ENCODE measurements at places on chromosomes 3 and 15.

DNA sequence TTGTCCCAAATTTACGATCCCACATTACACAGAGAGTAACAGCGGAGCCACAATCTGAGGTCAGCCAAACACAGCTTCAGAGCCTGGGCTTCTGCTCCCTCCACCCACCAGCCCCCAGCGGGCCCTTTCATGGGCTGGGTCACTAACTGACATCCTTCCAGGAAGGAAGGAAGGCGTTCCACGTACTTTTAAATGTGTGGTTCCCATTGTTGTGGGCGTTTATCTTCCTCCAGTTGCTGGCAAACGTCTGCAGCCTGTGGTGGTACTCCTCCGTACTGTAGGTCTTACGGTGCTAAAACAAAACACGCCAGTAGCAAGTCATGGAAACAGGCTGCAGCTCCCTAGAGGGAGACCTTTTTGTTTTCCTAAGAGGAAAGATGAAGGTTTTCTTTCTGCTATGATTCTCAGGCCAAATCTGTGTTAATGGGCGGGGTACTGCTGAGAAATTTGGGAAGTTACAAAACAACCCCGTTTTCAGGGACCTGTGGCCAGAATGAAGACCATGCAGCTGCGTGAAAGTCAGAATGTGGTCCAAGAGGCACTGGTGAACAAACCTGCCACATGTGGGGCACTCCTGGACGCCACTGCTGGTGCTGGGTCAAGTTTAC is 7.6 kb downstream of the CTSH start:
- H3K27ac ChIP-seq: no peak overlapping the region
- H3K36me3 ChIP-seq: no peaks in the 10 kb centered on the region
- H3K4me1 ChIP-seq: no peaks in the 10 kb centered on the region
- no peak for DNase-seq

GRCh38 chr3:155282385-155283091 is 10.9 kb downstream of the STRIT1 start:
- DNase-seq: no peak
- H3K4me3 ChIP-seq: no peak overlapping the region
- peaks cover 3% of the 10 kb centered on the region for H3K4me1 ChIP-seq
- H3K36me3 ChIP-seq: no peaks in the 10 kb centered on the region
- no peak overlapping the region for H3K27ac ChIP-seq

DNA sequence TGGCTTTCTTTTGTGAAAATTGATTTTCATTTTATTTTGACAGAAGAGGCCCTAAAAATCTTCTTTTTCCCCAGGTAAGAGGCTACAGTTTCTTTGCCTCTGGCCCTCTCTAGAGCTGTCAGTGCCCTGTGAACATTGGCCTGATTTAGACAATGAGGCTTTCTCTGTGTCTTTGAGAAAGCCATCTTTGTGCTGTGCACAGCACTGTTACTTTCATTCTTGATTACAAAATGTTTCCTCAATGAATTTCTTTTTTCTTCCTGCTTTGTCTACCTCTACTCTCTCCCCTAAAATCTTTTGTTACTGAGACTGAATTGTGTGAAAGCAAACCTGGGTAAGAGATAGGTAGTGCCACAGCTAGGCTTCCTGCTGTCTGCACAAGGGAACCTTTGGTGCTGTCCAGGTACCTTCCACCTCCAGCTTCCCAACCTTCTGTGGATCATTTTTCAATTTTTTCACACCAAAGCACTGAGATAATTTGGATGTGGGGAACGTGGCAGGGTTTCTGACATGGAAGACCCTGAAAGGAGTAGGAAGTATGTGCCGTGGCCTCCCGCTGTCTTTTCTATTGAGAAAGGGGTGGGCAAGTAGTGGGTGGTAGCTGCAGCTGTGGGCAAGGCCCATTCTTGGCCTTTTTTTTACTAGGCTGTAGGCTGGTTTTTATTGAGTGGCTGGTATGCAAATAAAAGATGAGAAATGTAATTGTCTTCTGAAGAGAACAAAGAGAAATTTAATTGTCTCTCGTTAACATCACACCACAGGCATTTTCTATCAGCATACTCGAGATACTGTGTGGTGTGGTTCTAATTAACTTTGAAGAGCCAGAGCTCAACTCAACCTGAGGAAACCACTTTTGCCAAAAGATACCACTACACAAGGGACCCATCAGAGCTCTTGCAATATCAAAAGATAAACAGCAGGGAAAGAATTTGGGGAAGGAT is 21.0 kb downstream of the RAB8B start:
- no peak overlapping the region for H3K4me3 ChIP-seq
- no peak overlapping the region for H3K27ac ChIP-seq
- DNase-seq: no peak
- H3K27me3 ChIP-seq: no peaks in the 10 kb centered on the region
- H3K36me3 ChIP-seq: no peaks in the 10 kb centered on the region
- H3K4me1 ChIP-seq: peaks cover 2% of the 10 kb centered on the region

DNA sequence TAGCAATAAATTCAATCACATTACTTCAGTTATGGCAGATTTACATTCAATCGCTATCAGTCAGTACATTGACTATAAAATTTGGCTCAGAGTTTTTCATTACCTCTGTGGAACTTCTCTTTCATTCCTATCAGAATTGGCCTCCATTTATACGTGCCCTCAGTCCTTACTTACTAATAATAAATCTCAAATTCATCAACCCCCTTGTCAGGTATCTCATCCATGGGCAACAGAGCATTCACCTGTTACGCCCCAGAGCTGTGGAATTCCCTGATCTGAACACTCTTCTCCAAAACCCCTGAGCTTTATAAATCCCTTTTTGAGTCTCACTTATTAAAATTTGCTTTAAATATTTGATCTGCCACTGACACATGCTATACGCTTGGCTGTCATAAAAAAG is 492.9 kb downstream of the GBE1 start:
- H3K4me3 ChIP-seq: no peak overlapping the region
- no peaks in the 10 kb centered on the region for H3K4me1 ChIP-seq
- DNase-seq: no peak
- no peaks in the 10 kb centered on the region for H3K27me3 ChIP-seq
- no peak overlapping the region for H3K27ac ChIP-seq

DNA sequence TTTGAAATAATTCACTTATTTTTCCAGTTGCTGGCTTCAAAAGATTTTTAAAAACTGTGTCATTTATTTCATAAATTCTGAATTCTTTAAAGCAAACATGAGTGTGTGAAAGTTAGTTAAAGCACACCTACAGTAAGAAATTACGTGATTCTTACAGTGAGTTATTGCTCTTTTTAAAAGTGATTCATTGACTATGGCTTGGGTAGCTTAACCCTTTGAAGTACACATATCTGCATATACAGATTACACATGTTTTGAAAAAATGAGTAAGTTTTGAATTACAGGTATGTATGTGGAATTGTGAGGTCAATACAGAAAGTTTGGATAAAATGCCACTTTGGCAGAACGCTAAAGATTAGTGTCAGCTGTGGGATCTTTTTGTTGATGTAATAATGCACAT is 64.5 kb upstream of the MBNL1 start:
- no peak overlapping the region for H3K27ac ChIP-seq
- no peaks in the 10 kb centered on the region for H3K4me1 ChIP-seq
- DNase-seq: no peak
- H3K27me3 ChIP-seq: no peaks in the 10 kb centered on the region
- H3K36me3 ChIP-seq: no peaks in the 10 kb centered on the region

DNA sequence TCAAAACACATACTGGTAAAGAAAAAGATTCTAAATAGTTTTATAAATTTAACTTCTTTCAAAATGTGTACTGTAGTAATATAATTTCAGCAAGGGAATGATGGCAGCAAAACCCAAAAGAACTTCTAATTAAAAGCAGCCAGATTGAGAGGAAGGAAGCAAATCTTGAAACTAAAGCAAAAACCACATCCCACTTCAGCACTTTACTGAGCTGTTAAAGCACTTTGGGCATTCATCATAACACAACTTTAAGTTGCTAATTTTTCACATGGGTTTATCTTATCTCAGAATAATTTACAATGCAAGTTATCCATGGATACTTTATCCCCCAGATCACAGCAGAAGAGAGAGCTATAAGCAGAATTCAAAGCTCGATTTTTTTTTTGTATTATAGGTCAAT is 6.0 kb downstream of the RFC4 start:
- no peak overlapping the region for H3K27ac ChIP-seq
- peaks cover 91% of the 10 kb centered on the region for H3K36me3 ChIP-seq
- H3K4me3 ChIP-seq: no peak overlapping the region
- no peak for DNase-seq
- no peaks in the 10 kb centered on the region for H3K4me1 ChIP-seq

GRCh38 chr3:45244356-45244755 is 18.3 kb upstream of the TMEM158 start:
- H3K27ac ChIP-seq: no peak overlapping the region
- no peaks in the 10 kb centered on the region for H3K36me3 ChIP-seq
- H3K4me1 ChIP-seq: no peaks in the 10 kb centered on the region
- no peak overlapping the region for H3K4me3 ChIP-seq
- no peak for DNase-seq

- H3K4me3 ChIP-seq: no peak overlapping the region
- H3K36me3 ChIP-seq: no peaks in the 10 kb centered on the region
- DNase-seq: no peak
- no peaks in the 10 kb centered on the region for H3K27me3 ChIP-seq
These were observed 100.3 kb upstream of the TPRG1 start for GRCh38 chr3:189071446-189071845.

GRCh38 chr15:56857828-56858227 is 60.6 kb upstream of the TCF12 start:
- H3K27ac ChIP-seq: no peak overlapping the region
- no peaks in the 10 kb centered on the region for H3K27me3 ChIP-seq
- DNase-seq: no peak

DNA sequence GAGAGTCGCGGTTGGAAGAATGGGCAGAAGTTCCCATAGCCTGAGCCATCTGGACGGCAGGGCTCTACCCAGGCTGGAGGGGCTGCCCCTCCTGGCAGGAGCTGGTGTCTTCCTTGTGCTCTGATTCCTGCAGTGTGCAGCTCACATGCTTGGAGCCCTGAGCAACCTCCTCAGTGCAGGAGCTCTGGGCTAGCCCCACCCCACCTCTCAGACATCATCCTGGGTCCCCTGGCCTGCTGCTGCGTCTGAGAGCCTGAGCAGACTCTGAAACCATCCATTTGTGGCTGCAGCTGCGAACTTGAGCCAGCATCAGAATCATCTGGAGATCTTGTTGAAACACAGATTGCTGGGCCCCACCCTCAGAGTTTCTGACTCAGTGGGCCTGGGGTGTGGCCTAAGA is 42.8 kb downstream of the POMGNT2 start:
- no peaks in the 10 kb centered on the region for H3K36me3 ChIP-seq
- no peaks in the 10 kb centered on the region for H3K27me3 ChIP-seq
- no peaks in the 10 kb centered on the region for H3K4me1 ChIP-seq
- no peak for DNase-seq
- no peak overlapping the region for H3K27ac ChIP-seq
- no peak overlapping the region for H3K4me3 ChIP-seq

- no peak overlapping the region for H3K4me3 ChIP-seq
- no peak for DNase-seq
- no peak overlapping the region for H3K27ac ChIP-seq
- no peaks in the 10 kb centered on the region for H3K36me3 ChIP-seq
These were observed 6.5 kb upstream of the AQR start for GRCh38 chr15:34976073-34976472.

DNA sequence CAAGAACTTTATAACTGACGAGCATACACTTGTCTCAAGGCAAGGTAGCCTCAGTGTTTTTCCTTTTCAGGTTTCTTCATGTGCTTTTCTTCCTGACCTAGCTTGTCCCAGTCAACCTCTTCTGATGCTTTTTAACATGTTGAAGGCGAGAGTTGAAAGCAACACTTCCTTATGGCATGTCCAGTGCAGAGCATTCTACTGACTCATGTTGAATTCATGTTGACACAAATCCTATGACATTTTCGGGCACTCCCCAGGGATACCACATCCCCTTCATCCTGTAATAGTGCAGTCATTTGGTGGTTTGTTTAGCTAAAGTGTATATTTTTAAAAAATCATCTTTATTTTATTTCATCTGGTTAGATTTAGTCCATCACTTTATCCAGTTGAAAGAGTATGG is 75.9 kb upstream of the CBLB start:
- DNase-seq: no peak
- H3K27me3 ChIP-seq: no peaks in the 10 kb centered on the region
- no peak overlapping the region for H3K4me3 ChIP-seq
- H3K4me1 ChIP-seq: no peaks in the 10 kb centered on the region

- DNase-seq: peak; percentile 78
- peak overlapping the region; percentile 1 for H3K27ac ChIP-seq
- peaks cover 24% of the 10 kb centered on the region for H3K4me1 ChIP-seq
- peaks cover 15% of the 10 kb centered on the region for H3K36me3 ChIP-seq
These were observed 1.3 kb upstream of the THBS1 start for GRCh38 chr15:39579487-39580116.

- no peaks in the 10 kb centered on the region for H3K4me1 ChIP-seq
- DNase-seq: no peak
- H3K27me3 ChIP-seq: no peaks in the 10 kb centered on the region
- no peaks in the 10 kb centered on the region for H3K36me3 ChIP-seq
These were observed 38.0 kb downstream of the TMEM41A start for GRCh38 chr3:185460719-185461350.

DNA sequence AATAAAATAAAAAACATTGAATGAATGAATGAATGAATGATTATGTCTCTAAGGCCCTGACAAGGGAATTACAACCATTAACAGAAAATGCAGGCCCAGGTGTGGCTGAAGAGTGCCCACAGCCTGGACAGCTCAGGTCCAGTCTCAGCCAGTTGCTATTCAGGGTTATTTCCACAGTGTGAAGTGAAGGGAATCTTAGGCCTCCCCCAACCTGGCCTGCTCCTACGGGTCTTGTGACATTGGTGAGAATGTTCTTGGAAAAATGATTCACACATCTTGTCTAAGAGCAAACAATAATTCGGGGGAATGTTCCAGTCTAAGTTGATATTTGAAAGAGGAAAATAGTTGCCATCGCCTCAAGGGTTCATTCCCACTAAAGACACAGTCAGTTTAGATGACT is 37.0 kb downstream of the MINDY4B start:
- H3K27ac ChIP-seq: no peak overlapping the region
- no peaks in the 10 kb centered on the region for H3K27me3 ChIP-seq
- no peaks in the 10 kb centered on the region for H3K36me3 ChIP-seq
- H3K4me3 ChIP-seq: no peak overlapping the region
- DNase-seq: no peak

GRCh38 chr15:36860792-36861191 is 239.6 kb downstream of the MEIS2 start:
- H3K36me3 ChIP-seq: no peaks in the 10 kb centered on the region
- H3K4me1 ChIP-seq: no peaks in the 10 kb centered on the region
- H3K27me3 ChIP-seq: no peaks in the 10 kb centered on the region
- no peak for DNase-seq

DNA sequence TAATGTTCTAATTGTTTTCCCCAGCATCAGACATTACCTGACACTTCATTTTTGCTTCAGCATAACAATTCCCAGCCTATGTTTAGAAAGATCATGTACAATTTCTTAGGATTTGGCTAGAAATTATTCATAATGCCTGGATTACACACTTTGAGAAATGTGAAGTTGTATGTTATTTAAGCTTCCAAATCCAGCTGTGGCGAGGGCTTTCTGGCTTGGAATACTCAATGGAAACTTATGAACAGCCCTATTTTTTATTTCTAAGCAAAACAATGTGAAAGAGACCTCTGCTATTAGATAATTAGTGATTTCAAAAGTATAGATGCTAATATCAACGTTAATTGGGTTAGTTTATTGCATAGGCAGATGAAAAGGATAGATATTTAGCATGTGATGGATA is 341.6 kb downstream of the ZNF385D start:
- DNase-seq: no peak
- H3K27me3 ChIP-seq: no peaks in the 10 kb centered on the region
- H3K27ac ChIP-seq: no peak overlapping the region

- no peaks in the 10 kb centered on the region for H3K36me3 ChIP-seq
- no peak overlapping the region for H3K27ac ChIP-seq
- H3K27me3 ChIP-seq: no peaks in the 10 kb centered on the region
- no peak overlapping the region for H3K4me3 ChIP-seq
- DNase-seq: no peak
These were observed 62.9 kb downstream of the SLC28A2 start for GRCh38 chr15:45314960-45315359.

Measured in H1 (cell line).